ENCODE measurements at places on chromosomes 3 and 15. TPM values are rescaled to one million over a fixed set of nuclear protein-coding genes. Genes with fewer than 3 reads are reported as not detected.

- no peak for DNase-seq
These were observed 63.3 kb downstream of the IQSEC1 start for GRCh38 chr3:13009946-13010315.

DNA sequence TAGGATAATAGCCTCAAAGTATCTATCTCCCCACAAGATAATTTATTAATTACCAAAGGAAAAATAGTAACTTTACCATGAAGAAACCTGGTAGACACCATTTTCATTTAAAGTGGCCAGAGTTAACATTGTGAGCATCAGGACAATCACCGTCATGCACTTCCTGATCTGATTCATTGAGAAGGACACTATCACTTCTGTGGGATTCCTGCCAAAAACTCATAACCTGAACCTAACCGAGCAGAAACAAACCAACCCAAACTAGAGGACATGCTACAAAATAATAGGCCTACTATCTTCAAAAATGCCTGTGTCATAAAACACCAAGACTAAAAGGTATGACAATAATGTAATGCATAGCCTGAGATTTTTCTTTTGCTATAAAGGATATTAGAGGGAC, 39.0 kb downstream of the FSIP1 start:
- no peak for DNase-seq

GRCh38 chr3:94226078-94226477, 163.2 kb downstream of the NSUN3 start:
- DNase-seq: no peak

FSTL1 gene
- total RNA-seq: 562 TPM

DUOX2 gene
- total RNA-seq: not detected

SCG3 gene
- total RNA-seq: not detected

DNA sequence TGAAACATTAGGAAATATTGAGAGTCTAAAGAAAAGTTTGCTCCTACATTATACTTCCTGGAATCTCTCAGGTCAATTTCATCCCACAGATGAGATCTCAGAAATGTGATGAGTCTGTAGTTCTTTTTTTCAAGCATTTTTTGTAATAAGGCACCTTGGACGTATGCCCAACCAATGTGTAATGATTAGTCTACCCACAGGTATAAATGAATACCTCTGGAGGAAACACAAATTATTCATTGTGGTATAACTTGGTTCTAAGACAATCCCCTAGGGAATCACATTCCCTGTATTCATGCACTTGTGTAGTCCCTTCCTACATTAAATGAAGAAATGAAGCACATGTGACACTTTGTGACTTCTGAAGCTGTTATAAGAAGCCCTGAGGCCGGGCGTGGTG, 596.2 kb upstream of the UBE2E2 start:
- DNase-seq: no peak

DNA sequence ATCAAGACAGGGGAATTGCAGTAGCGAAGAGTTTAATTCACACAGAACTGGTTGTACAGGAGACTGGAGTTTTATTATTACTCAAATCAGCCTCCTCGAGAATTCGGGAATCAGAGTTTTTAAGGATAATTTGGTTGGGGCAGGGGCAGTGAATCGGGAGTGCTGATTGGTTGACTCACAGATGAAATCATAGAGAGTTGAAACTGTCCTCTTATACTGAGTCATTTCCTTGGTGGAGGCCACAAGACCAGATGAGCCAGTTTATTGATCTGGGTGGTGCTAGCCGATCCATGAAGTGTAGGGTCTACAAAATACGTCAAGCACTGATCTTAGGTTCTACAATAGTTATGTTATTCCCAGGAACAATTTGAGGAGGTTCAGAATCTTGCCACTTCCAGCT, 5.3 kb upstream of the ZNF770 start:
- DNase-seq: no peak

- no peak for DNase-seq
These were observed 56.6 kb downstream of the SEC22A start for GRCh38 chr3:123258359-123258758.

GRCh38 chr3:45454466-45454865, 66.1 kb downstream of the LARS2 start:
- no peak for DNase-seq

DNA sequence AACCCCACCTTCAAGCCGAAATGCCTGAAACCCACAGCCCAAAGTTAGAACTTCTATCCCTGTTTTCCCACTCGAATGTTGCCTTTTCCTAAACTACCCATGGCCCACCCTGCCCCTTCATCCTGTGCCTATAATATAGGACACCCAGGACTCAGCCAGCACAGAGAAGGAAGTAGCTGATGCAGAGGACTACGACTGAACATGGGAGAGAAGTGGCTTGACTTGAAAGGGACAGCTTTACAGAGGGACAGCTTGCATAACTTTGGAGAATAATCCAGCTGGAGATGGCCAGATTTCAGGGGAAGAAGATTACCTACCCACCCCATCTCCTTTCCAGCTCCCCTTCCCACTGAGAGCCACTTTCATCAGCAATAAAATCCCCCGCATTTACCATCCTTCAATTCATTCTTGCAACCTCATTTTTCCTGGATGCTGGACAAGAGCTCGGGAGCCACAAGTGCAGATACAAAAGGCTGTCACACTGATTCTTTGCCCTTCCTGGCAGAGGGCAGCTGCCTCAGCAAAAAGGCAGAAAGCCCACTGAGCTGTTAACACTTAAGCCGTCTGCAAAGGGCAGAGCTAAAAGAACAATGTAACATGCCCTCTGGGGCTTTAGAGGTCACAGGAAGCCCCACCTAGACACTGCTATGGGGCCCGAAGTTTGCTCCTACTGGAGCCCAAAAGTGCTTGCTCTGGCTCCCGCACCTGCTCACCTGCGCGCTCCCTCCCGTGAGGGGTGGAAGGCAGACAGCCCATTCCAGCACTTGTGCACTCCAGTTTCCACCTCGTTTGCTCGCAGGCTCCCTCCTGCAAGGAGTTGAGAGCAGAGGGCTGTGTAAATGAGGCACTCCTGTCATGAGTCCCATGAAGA, 224.0 kb downstream of the TBC1D5 start:
- DNase-seq: no peak

GRCh38 chr3:45885979-45886705, at the start of gene CCR9:
Gene CCR9, plus strand, starts transcription at chr3:45886543. Its CDS starts 8,391 bp downstream, at chr3:45894934.
- DNase-seq: no peak
